ENCODE measurements at places on chromosomes 1 and 21.

GRCh38 chr1:59146651-59147358 is 150.1 kb upstream of the FGGY start:
- DNase-seq, result no peak

DNA sequence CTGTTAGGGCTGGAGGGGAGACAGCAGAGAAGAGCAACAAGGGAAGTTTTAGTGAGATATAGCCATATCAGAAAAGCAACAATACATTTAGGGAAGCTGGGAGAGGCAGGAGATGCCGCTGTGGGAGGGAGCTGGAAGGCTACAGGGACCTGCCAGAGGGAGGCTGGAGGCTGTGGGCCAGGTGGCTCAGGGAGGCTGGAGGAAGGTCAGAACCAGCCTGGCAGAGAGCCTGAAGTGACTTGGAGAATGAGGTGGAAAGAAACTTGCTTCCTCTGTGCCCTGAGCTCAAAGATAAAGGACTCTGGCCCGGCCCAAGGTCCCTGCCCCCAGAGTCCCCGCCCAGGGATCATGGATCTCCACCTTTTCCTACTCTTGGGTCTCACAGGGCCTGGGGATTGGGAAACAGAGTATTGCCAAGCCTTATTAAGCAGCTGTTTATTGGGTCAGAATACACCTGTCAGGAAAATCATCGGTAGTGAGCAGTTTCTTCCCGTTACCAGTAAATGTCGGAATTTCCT is 85.9 kb downstream of the KIF26B start:
- no peak for DNase-seq

DNA sequence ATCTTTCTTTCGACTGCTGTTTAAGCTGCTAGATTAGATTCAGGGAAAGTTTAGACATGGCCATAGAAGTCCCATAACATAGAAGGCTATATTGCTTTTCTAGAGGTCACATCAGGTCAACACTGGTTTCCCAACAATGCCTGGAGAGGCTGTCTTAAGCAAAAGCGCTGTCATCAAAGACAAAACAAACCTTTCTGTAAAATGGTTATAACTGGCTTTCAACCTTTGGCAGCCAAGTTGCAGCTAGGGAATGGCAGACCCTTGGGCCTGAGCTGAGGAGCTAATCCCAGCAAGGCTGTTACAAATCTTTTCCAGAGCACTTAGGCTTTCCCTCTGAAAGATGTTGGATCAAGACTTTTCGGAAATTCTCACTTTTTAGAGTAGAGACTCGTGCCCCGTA is 11.2 kb upstream of the ABCA4 start:
- no peak for DNase-seq

- no peak for DNase-seq
Measured at GRCh38 chr1:161706482-161707347, at the start of gene FCRLA. Gene FCRLA (plus strand): TSS chr1:161707229. CDS start chr1:161707265, 36 bp downstream.

DNA sequence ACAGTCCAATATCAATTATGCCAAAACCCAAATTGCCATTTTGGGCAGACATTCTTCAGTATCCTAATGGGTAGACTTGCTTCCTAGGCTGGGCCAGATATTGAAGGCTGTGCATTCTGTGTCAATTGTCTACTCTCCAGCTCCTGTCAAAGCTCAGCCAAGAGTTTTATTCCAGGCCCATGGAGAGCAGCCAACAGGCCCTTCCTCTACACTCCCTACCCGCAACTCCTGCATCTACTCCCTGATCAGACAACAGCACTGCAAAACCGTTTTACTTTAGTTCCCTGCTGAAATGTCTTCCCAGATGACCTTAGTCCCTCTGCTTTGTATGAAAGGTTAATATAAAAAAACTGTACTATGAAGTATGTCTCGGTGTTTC is 6.6 kb upstream of the ADORA3 start:
- DNase-seq, result no peak
